ENCODE measurements at places on chromosomes 11 and 22.

GRCh38 chr22:40322021-40322420 is 24.3 kb upstream of the ADSL start:
- H3K27me3 ChIP-seq = no peaks in the 10 kb centered on the region
- H3K4me3 ChIP-seq = no peak overlapping the region
- peaks cover 59% of the 10 kb centered on the region for H3K36me3 ChIP-seq
- peak overlapping the region; percentile 54 for H3K27ac ChIP-seq

DNA sequence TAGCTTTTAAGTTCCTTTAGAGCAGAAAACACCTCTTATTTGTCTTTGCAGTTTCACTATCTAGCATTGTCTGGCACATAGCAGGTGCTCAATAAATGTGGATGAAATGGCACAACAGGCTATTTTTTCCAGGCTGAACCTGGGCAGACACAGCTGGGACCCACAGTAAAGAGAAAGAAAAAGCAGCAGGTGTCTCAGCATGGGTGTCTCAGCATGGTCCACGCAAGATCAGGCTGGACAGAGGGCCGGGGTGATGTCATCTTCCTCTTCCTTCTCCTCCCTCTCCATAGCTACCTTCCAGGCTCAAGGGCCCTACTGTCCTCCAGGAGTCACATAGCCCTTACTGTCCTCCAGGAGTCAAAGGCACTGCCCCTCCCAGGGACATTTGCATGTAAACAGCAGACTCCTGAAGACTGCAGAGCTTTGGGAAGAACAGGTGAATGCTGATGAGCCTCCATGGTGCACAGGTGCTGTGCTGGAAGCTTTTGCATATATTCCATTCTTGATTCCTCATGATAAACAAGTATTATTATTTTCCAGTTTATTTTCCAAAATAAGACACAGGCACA is 65.2 kb downstream of the DSCAML1 start:
- no peak overlapping the region for H3K4me3 ChIP-seq
- no peak overlapping the region for H3K27ac ChIP-seq
- H3K27me3 ChIP-seq = peaks cover 42% of the 10 kb centered on the region
- no peaks in the 10 kb centered on the region for H3K4me1 ChIP-seq

- peaks cover 9% of the 10 kb centered on the region for H3K36me3 ChIP-seq
- H3K27me3 ChIP-seq = no peaks in the 10 kb centered on the region
- no peak overlapping the region for H3K27ac ChIP-seq
- no peak for DNase-seq
- H3K4me3 ChIP-seq = no peak overlapping the region
Observed at GRCh38 chr22:49861642-49862495, 8.2 kb downstream of the ZBED4 start.

DNA sequence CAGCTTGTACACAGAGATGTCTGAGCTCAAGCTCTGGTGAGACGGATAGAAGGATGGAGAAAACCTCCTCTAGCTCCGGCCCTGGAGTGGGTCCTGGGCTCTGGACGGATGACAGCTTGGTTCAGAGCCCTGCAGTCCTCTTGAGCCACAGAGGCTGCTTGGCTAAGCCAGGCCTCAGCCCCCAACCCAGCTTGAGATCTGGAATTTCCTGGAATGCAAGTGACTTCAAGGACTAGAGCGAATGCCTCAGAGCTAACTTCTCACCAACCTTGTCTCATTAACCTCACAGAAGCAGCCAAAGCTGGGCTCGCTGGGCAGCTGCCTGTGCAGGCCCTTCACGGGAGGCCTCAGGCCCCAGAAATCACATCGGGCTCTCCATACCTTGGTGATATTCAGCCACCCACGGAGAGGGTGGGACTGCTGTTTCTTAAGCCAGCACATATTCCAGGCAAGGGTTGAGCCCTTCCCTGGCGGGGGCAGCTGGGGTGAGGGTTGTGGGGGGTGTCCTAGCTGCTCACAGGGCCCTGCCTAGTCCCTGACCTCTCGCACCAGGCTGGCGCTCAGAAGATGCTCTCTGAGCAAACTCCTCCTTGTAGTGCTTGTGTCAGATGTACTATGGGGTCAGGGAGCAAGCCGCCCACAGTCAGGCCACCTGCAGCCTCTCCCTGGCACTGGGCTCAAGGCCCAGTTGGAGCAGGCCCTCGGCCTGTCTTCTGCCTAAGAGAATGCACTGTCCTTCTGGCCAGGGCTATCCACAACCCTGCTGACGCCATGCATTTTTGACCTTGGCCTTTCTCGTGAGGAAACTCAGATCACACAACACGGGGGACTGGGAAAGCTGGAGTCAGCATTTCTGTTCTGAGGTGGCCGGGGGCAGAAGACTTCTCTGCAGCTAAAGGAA is 73.6 kb upstream of the TTLL12 start:
- H3K27me3 ChIP-seq = peaks cover 10% of the 10 kb centered on the region
- no peak overlapping the region for H3K27ac ChIP-seq
- peaks cover 12% of the 10 kb centered on the region for H3K36me3 ChIP-seq
- H3K4me1 ChIP-seq = peaks cover 43% of the 10 kb centered on the region

GRCh38 chr11:96783311-96783710 is 393.5 kb downstream of the JRKL start:
- H3K4me3 ChIP-seq = no peak overlapping the region
- no peak overlapping the region for H3K27ac ChIP-seq
- H3K36me3 ChIP-seq = no peaks in the 10 kb centered on the region
- no peaks in the 10 kb centered on the region for H3K4me1 ChIP-seq

DNA sequence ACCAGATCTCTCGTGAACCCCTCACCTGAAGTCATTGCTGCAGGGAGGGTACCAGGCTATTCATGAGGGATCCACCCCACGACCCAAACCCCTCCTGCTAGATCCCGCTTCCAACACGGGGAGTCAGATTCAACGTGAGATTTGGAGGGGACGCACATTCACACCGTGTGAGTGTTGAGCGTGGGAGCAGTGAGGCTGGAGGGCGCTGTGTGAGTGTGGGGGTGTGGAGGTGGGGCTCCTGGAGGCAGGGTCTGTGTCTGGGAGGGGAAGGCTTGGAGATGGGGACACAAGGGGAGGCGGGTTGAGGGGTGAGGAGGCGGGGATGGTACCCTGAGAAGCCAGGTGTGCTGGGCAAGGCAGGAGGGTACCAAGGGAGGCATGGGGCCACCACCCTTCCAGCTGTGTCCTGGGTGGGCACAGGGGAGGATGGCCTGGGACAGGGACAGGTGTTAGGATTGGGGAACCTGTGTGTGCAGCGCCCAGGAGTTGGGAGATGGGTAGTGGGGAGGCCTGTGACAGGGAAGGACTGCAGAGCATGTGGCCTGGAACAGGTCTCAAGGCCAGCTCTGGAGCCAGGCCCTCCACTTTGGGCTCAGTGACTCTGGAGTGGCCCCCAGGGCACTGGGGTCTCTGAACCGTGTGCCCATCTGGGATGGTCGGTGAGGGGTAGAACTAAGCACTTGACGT is 13.6 kb downstream of the TPCN2 start:
- DNase-seq = no peak
- peak overlapping the region; percentile 51 for H3K27ac ChIP-seq

DNA sequence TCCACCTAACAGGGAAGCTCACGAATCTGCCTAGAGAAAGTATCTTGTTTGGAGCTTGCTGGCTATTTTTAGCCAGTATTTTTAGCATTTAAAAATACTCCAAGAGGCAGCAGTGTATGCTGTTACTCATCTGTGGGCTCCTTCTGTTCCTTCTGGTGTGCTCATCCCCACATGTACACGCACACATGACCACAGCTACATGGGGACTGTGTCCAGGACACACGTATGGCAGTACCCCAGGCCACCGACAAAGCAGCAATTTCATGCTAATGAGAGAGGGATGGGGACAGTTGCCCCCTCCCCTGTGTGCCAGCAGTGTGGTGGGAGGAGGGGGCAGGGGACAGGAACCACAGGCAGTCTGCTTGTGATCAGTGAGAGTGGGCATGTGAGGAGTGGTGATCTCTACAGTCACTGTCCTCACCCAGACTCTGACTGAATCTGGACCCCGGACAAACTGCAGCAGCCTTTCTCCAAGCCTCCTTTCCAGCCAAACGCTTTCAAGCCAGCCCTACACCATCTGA is 16.4 kb downstream of the USP2 start:
- no peak for DNase-seq
- peak overlapping the region; percentile 77 for H3K4me3 ChIP-seq
- no peak overlapping the region for H3K27ac ChIP-seq
- peaks cover 81% of the 10 kb centered on the region for H3K27me3 ChIP-seq

- DNase-seq = no peak
- no peaks in the 10 kb centered on the region for H3K36me3 ChIP-seq
- H3K27ac ChIP-seq = no peak overlapping the region
- H3K4me3 ChIP-seq = no peak overlapping the region
Observed at GRCh38 chr22:35886309-35886708, 142.3 kb downstream of the RBFOX2 start.

Data from effector memory CD8-positive, alpha-beta T cell (primary cell).